ENCODE measurements at places on chromosomes 6 and 20. TPM values are rescaled to one million over a fixed set of nuclear protein-coding genes. Genes with fewer than 3 reads are reported as not detected.

SIRPB2 gene
- total RNA-seq: not detected

GRCh38 chr6:7454696-7455358 lies 65.2 kb downstream of the RIOK1 start:
- H3K4me3 ChIP-seq: no peak overlapping the region
- H3K4me1 ChIP-seq: no peaks in the 10 kb centered on the region
- no peak overlapping the region for H3K27ac ChIP-seq

GRCh38 chr20:9122571-9122970 lies 53.7 kb downstream of the PLCB4 start:
- H3K27me3 ChIP-seq: no peaks in the 10 kb centered on the region
- no peaks in the 10 kb centered on the region for H3K4me1 ChIP-seq
- no peak for DNase-seq
- no peak overlapping the region for H3K27ac ChIP-seq
- H3K36me3 ChIP-seq: no peaks in the 10 kb centered on the region
- H3K4me3 ChIP-seq: no peak overlapping the region

- 0 out of 2 replicates have a peak, but pooled peaks cover 8% of the 10 kb centered on the region for H3K4me1 ChIP-seq
- no peaks in the 10 kb centered on the region for H3K27me3 ChIP-seq
- H3K4me3 ChIP-seq: no peak overlapping the region
- no peak overlapping the region for H3K27ac ChIP-seq
These were observed 11.7 kb upstream of the SIRPG start for GRCh38 chr20:1669304-1669703.

Measured in GM23248 (cell line).